ENCODE measurements at places on chromosomes 7 and 10. TPM values are rescaled to one million over a fixed set of nuclear protein-coding genes. Genes with fewer than 3 reads are reported as not detected.
A peak's percentile ranks its signal among the peaks of the same experiment; 100 is the strongest.

PNLIPRP2 gene
- not detected for total RNA-seq

CREB5 gene
- total RNA-seq = 4.6 TPM

PON1 gene
- total RNA-seq = not detected

- DNase-seq = no peak
Observed at GRCh38 chr7:129801882-129802281, 150.9 kb downstream of the UBE2H start.

DNA sequence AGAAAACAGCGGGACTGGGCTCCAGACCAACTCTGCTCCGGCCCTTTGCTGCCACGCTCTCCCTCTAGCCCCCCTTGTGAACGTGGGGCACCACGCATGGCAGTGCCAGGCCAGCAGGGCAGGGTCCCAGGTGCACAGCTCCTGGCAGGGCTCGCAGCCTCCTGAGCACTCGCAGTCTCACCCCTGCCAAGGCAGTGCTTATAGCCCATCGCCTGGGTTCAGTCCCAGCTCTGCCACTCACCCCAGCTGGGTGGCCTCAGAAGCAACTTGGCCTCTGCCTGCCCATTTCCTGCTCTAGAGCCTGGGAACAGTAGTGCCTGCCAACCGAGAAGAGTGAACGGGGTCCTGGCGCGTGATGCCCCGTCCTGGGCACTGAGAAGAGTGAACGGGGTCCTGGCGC lies 36.3 kb downstream of the CFAP46 start:
- no peak for DNase-seq

- DNase-seq = no peak
Observed at GRCh38 chr7:50358779-50359178, 54.3 kb downstream of the IKZF1 start.

- DNase-seq = no peak
Observed at GRCh38 chr7:46723742-46724141, 802.7 kb upstream of the IGFBP3 start.

GRCh38 chr10:102775201-102775934 lies 31.6 kb downstream of the WBP1L start:
- no peak for DNase-seq

DNA sequence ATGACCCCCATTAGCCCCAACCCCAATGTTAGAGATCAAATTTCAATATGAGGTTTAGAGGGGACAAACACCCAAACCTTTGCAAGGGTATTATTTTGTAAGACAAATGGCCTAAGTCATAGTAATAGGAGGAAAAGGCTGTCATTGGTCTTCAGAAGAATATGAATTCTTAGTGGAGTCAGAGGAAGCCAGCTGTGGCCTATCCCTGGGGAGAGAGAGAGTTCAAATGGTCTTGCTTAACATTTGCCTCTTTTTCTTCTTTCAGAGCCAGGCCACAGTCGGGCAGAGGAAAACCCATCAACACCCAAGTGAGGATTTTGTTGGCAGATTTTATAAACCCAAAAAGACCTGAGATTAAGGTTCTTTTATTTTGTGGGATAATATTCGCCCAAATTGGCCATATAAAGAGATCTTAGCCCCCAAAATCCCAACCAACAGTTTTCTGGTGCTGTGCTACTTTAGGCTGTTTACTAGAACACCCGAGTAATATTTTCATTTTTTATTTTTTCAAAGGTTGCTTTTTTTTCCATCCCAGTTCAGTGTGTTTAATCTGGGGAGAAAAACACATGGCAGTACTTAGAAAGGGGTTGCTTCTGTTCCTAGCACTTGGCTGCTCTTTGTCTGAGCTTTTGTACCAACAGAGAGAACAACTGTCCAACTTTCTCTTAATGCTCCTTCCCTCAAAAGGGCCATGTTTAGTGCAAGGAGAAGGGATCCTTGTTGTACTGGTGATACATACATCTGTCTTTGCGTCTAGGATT lies 26.8 kb upstream of the ARMC3 start:
- DNase-seq = no peak

DNA sequence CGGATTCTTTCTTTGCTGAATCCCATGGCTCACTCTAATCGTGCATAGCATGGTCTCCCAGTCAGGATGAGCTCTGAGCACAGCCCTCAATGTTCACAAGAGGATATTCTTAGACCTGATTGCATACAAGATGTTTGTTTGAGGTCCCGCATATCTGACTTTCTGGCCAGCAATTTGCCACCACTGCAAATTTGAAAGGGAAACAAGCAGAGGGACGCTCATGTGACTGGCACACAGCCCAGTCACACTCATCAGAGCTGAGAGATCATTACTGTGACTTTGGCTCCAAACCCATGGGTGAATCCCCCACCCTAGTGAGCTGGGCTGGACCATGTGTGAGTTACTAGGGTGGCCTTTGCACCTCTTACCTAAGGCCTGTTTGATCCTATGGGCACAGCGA lies 9.9 kb downstream of the TAS2R41 start:
- DNase-seq = peak; percentile 34

DNA sequence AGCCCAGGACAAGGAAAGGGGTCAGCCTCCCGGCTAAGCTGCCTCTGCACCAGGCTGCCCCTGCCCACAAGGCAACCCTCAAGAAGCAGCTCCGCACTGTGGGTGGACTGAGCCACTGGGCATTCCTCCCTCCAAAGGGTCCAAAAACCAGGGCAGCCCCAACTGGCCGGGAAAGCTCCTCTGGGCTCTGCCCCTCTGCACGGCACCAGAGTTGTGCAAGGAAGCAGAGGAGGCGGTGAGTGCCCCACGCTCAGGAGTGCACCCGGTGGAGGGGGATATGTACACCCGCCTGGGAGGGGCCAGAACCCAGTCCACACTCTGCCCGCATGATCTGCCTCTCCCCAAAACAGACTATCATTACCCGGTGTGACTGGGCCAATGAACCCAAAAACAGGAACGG lies 43.8 kb downstream of the PTPRN2 start:
- no peak for DNase-seq

- no peak for DNase-seq
Observed at GRCh38 chr10:60707841-60708240, 70.4 kb upstream of the CDK1 start.

- no peak for DNase-seq
Observed at GRCh38 chr7:142463401-142463850, 205.6 kb upstream of the PRSS58 start.

Measured in cardiac muscle cell (in vitro differentiated cells and primary cell).